ENCODE measurements at places on chromosomes 1 and 21.

- peak; percentile 77 for DNase-seq
These were observed 20.7 kb upstream of the MAPKAPK2 start for GRCh38 chr1:206663832-206664652.

DNA sequence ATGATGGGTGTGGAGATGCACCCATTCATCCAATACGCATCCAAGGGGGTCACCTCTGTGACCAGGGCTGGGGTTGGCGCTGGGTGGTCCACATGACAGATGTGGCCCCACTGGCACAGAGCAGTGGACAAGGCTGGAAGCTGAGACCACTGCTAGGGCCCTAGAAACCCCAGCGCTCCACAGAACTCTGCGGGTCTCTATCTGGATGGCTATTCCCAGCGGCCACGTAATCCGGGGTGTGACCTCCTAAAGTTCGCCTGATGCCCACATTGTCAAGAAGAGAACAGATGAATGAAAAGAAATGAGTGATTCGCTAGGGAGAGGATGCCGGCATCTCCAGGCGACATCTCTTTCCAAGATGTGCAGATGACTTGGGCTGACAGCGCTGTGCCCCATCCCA is 55.2 kb downstream of the PRDM15 start:
- no peak for DNase-seq

GRCh38 chr1:203065191-203065590 is 20.6 kb downstream of the MYOG start:
- no peak for DNase-seq

DNA sequence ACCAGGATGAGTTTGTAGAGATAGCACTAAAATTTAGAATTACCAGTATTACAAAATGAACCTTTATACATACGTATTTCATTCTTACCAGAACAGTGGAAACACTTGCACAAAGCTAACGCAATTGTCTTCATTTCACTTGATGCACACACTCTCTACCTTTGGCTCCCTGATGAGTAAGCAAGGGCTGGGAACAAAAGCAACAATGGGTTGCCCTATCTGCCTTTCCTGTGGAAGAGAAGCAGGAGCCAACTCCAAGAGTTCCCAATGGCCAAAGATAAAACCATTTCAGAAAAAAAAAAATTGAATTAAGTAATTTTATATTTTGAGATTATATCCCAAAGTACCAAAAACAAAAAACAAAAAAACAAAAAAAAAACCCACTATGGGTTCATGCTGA is 344.1 kb upstream of the GREM2 start:
- no peak for DNase-seq

DNA sequence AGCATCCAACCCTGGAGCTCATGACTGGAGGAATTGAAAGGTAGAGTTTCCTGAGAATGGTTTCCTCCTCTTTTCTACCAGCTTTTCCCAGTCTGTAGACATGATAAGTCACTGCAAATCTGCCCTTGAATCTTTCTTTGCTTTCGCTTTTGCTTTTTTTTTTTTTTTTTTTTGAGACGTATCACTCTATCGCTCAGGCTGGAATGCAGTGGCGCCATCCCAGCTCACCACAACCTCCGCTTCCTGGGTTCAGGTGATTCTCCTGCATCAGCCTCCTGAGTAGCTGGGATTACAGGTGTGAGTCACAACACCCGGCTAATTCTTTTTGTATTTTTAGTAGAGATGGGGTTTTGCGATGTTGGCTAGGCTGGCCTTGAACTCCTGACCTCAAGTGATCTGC is 1.7 kb upstream of the LCA5L start:
- no peak for DNase-seq

DNA sequence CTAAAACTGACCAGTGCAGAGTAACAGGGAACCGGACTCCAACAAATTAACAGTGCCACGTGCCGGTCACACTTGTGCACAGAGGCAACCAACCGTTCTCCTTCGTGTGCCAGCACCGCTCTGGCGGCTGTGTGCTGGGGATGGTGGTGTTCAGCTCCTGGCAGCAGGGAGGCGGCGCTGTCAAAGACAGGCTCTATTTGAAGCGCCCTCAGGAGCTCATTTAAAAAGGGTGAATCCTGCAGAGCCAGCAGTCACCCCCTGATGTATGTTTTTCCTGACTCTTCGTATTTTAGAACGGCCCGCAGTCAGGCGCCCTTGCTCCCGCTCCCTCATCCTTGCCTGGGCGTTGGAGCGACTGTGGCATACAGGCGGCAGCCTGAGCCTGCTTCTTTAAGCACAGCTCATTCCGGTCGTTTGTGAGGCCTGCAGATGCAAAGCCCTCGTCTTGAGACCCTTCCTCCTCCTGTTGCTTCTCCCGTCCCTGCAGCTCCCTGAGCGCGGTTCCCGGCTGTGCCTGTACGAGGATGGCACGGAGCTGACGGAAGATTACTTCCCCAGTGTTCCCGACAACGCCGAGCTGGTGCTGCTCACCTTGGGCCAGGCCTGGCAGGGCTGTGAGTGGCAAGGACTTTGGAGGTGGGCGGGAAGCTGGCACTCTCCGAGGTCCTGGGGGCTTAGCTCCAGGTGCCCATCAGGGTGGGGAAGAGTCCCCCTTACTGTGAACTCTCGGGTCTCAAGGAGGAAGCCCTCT is 1.1 kb downstream of the DFFB start:
- peak; percentile 36 for DNase-seq

DNA sequence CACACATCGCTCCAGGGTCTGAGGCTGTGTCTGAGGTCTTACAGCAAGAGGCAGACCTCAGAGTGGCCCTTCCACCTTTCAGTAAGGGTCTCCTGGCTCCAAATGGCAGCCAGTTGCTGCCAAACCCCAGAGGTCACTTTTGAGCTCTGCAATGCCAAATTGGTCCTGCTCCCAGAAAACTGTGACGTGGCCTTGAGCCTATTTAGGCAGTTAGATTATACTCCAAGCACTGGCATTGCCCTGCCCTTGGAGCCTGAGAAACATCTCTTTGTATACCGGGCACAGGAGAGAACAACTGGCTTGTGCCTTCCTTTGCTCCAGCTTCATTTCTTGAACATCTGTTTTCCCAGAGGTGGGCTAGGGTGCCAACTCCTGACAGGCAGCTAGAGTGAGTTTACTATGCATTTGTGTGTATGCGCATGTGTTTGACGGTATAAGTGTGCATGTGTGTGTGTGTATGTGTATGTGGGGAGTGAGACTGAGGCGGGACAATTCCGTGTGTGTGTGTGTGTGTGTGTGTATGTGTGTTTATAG is 134.5 kb downstream of the IER5 start:
- no peak for DNase-seq

GRCh38 chr1:162283657-162284056 is 93.0 kb downstream of the SPATA46 start:
- DNase-seq: no peak

DNA sequence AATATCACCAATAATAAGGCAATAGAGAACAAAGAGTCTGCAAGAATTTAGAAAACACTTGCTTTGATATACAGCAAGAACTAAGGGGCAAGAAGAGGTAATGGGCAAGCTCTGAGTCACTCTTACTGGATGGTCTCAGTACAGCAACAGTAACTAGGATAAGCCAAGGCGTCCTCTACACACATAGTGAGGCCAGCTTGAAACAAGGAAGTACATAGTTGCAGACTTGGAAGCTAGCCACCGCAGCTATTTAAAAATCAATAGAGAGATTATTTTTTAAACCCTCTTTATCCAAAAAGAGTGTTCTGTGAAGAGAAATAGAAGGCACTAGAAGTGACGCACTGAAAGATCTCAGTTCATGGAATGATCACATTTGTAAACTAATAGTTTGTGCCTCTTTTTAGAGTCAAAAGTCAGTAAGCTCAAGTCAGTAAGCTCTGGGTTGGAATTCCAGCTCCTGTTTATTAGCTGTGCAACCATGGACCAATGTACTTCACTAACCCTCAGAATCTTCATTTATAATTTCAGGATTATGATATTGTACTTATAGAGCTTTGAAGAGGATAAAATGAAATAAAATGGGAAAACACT is 118.6 kb downstream of the AKT3 start:
- no peak for DNase-seq

DNA sequence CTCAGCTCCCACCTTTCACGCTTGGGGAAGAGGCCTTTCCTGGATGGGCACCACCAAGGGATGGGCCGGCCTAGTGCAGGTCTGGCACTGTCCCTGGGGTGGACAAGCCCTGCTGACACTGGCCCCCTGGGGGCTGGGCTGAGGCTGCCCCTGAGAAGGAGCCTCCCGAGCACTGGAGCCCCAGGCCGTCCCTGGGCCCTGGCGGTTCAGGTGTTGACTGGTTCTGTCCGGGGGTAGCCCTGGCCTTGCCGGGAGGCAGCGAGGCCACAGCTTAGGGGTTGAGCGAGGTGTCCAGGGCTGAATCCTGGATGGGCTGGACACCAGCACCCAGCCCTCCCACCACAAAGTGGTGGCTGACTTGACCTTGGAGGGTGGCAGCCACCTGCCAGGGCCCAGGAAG is 49.7 kb upstream of the ACTRT2 start:
- peak; percentile 6 for DNase-seq

DNA sequence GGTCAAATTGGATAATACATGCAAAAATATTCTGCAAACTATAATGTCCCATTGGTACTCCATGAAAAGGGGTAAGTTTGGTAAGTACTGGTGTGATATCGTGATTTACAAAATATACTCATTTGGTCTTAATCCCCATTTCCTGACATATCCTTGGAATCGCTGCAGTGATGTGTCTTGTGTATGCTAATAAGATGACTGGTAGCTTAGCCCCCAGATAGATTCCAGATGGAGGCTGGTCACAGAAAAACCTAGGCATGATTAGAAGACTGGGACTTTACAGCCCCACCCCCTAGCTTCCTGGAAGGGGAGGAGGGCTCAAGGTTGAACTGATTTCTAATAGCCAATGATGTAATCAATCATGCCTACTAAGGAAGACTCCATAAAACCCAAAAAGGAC is 3.0 kb downstream of the VAMP4 start:
- no peak for DNase-seq

- peak; percentile 47 for DNase-seq
These were observed 722 bp downstream of the TUT4 start for GRCh38 chr1:52552236-52552504.

DNA sequence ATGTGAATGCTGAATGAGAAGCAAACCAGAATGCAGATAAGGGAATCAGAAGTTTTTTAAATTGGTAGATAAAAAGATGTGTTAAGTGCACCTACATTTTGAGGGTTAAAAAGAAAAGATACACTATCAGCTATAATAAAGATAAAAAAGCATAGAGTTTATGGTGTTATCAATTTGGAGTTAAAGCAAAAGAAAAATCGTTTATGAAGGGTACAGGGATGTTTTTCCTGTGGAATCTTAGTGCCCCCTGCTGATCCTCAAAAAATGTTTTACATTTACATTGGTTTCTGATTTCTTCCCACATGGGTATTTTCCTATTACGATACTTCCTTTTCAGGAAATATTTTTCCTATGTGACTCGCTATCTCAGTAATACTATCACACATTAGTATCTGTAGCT is 293.5 kb downstream of the MRPL39 start:
- DNase-seq: no peak

- no peak for DNase-seq
These were observed 5.9 kb upstream of the BRWD1 start for GRCh38 chr21:39319251-39319756.

GRCh38 chr1:236214761-236215160 is 67.0 kb downstream of the ERO1B start:
- DNase-seq: no peak

GRCh38 chr1:2933431-2934155 is 87.7 kb upstream of the ACTRT2 start:
- DNase-seq: peak; percentile 1

DNA sequence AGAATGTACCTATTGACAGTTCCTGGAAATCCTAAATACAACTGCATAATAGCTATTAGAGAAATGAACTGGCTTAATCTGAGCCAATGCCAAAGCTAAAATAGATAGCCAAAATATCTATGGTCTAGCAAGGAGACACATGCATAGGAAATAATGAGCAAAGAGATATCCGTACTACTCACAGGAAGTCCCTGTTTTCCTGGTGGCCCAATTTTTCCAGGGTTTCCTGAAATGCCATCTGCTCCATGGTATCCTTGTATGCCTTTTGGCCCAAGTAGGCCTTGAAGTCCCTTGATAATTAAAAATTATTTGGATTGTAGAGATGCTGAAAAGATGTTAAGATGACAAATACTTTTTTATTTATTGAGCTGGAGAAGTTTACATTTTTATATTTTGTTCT is 108.4 kb upstream of the ZNHIT6 start:
- DNase-seq: no peak

GRCh38 chr1:160222546-160222945 is 17.4 kb downstream of the PEA15 start:
- no peak for DNase-seq

- DNase-seq: peak; percentile 20
These were observed 184.9 kb downstream of the SLC35F3 start for GRCh38 chr1:234089396-234089795.

DNA sequence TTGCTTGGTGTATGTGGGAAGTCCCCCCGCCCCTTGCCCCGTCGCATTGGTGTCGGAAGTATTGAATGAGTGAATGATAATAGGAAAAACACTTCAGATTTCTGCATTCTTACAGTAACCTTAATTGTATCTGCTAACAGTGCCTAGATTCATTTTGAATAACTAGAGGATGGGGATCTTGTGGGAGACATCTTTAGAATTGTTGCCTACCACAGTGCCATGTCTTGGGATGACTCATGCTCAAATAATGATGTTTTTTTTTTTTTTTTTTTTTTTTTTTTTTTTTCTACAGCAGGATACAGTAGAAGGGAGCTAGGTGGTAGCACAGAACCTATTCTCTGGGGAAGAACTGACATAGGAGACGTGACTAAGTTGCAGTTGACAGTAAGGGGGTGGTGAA is 237.9 kb downstream of the USP25 start:
- DNase-seq: no peak

- DNase-seq: no peak
These were observed 28.7 kb downstream of the SYNJ1 start for GRCh38 chr21:32698971-32699693.

DNA sequence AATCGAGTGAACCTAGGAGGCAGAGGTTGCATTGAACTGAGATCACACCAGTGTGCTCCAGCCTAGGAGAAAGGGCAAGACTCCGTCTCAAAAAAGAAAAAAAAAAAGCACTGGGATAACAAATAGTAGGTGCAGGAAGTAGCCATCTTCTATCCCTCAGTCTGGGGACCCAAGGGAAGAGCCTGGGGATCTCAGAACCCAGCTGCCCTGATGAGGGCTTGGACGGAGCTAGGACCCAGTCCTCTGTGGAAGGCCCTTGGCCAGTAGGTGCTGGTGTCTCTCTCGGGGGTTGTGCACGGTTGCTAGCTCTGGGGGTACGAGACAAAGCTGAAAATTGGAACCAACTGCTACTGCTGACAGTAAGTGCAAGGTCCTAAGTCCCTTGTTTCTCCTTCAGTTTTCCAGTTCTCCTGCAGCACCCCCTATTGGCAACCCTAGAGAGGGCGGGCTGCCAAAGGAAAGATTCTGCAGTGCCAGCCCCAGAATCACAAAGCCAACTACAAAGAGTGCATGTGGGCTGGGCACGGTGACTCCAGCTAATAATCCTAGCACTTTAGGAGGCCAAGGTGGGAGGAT is 57.6 kb upstream of the KIF1B start:
- DNase-seq: peak; percentile 68

GRCh38 chr1:208728815-208729214 is 484.6 kb upstream of the PLXNA2 start:
- DNase-seq: no peak

Measured in glutamatergic neuron (in vitro differentiated cells).